GM23338 (cell line): ENCODE measurements at places on chromosomes 12 and 14.
A peak's percentile ranks its signal among the peaks of the same experiment; 100 is the strongest.

DNA sequence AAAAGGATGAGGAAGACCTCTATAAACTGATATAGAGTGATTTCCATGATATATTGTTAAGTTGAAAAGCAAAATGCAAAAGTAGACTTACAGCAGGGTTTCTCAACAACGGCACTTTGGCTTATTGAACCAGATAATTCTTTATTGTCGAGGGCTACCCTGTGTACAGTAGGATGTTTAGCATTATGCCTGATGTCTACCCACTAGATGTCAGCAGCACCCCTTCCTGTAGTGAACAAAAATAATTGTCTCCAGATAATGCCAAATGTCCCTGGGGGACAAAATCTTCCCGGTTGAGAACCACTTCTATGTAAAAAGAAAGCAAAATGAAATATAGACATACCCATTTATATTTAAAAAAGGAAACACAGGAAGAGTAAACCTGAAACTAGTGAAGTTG, 32.4 kb downstream of the ABCD2 start:
- DNase-seq = no peak

DNA sequence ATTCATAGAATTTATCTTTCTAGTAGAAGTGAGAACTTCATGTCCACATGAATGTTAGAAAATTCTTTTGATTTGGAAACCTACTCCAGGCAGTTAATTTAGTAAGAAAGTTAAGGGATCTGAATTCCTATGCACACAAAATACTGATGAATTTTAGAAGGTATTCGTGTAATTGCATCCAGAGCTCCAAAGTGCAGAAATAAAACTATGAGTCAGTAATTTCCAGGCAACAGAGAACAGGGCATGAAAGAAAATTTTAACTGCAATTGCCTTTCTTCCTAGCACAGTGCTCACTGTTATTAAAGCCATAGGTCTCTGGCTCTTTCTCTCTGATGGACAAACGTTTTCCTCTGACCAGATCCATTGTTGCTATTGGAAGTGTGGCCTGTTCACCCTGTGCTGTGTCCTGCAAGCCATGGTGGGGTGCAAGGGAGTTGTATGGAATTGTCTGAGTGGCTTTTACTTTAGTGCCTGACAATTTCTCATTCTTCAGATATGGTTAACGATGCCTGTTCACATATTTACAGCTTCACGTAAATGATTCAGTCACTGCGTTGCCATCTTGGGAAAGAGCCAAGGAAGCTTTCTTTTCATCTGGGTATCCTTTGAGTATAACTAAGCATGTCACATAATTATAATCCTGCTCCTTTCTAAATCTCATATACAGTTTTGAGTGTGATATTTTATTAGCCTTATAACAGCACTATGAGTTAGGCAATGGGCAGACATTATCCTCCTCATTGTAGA, 145.1 kb downstream of the ACSS3 start:
- DNase-seq = no peak

GRCh38 chr12:40474630-40475029, 217.6 kb upstream of the CNTN1 start:
- no peak for DNase-seq

DNA sequence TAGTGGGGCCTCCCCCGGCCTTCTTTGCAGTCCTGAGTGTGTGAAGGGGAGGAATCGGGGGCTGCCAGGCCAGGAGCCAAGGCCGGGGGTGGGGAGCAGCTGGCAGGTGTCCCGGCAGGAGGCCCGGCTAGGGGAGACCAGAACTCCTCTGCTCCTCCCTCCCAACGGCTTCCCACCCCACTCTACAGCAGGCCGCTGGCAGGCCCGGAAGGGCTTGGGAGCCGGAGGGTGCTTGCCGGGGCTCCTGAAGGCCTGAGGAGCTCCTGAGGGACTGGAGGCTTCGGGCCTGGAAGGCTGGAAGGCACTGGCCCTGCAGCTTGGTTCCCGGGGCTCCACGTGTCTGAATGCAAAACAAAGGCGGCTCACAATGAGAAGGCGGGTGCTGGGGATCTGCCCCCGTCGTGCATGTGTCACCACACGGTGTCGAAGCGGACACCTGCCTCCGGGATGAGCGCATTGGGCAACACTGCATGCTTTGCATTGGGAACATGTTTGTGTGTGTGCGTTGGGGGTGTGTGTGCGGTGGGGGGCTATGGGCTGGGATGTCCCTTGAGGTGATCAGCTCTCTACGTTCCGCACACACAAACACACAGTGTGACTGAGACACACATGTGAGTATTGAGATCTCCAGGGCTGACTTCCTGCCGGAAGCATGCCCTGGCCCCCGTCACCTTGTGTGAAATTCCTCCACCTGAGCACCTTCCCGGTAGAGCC, 30.9 kb upstream of the ANKRD9 start:
- no peak for DNase-seq

DNA sequence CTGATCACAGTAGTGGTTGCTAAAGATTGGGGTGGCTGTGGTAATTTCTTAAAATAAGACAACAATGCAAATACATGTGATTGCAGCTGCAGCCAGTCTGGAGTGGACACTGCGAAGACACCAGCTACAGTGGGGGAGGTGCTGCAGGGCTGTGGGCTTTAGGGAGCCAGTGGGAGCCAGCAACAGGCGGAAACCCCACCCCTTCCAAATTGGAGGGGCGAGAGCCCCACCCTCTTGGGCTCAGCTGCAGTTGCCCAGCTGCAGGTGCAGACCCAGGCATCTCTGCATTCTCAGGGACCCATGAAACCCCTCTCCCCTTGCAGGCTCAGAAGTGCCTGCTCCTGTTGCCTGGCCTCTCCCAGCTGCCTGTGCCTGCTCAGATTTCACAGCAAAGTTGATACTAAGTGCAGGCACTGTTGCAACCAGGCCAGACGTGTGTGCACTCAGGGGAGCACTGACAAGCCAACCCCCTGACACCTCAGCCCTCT, 104.8 kb downstream of the MYF5 start:
- DNase-seq = peak; percentile 42

- DNase-seq = peak; percentile 23
Observed at GRCh38 chr14:88379706-88380343, 5.6 kb upstream of the SPATA7 start.

GRCh38 chr12:49328816-49329215, 5.8 kb downstream of the TROAP start:
- no peak for DNase-seq

DNA sequence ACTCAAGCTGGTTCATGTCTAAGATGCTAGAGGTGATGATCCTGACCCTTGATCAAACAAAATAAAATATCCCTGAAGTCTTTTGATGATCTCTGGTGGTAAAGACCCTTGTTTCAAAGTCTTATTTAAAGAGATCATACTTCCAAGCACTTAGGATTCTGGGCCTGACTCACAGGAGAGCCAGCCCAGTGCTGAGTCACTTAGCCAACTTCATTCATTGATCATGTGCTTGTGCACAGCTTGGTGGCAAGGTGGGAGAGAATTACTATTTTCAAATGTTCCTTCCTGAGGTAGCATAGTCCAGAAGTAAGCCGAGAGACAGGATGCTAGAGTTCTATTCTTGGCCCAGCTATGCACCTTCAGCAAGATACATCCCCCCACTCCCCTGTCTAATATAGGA, 40.6 kb downstream of the SCN8A start:
- no peak for DNase-seq
